ENCODE measurements at places on chromosomes 5 and 9.
A peak's percentile ranks its signal among the peaks of the same experiment; 100 is the strongest.

- DNase-seq, result no peak
These were observed at the start of gene ARSI for GRCh38 chr5:150302301-150303069. Gene ARSI, minus strand, starts transcription at chr5:150302905. Its CDS starts 532 bp downstream, at chr5:150302373.

DNA sequence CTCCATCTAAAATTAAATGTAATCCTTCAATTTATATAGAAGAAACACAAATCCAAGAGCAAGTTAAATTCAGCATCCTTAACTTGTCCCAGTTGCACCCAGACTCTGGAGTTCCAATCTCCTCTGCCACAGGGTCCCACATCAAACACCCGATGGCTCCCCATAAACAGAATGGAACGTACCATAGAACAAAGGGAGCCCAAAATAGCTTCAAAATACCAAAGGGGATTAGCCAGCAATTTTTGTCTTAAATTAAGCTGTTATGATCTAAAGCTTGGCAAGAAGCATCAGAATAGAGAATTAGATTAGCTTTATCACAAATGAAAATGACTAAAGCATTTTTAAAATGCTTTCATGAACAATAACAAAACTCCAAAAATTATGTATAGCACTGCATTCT, 112.8 kb downstream of the FANCC start:
- DNase-seq, result no peak

DNA sequence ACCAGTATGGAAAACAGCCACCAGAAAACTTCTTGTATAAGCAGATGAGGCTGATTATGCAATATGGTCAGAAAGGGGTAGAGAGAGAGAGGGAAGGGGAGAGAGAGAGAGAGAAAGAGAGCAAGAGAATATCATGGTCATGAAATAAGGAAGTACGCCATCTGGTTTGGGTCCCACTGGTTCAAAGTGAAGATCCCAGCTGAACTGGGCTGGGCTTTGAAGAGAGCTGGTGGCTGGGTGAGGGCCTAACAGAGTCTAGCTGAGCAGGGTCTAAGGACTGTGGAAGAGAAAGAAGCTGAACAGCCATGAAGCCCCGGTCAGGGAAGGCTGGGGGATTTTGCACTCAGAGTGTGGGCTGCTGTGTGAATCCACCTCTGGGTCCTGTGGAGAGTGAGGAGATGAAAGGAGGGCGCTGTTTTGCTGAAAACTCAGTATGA, 14.6 kb downstream of the TRIM14 start:
- no peak for DNase-seq

- peak; percentile 53 for DNase-seq
These were observed 1.0 kb upstream of the FBXW11 start for GRCh38 chr5:172007175-172008110.

- DNase-seq, result no peak
These were observed 308.1 kb upstream of the MPDZ start for GRCh38 chr9:13587571-13587970.

- DNase-seq, result no peak
These were observed 133.6 kb upstream of the IER5L start for GRCh38 chr9:129311643-129312042.

DNA sequence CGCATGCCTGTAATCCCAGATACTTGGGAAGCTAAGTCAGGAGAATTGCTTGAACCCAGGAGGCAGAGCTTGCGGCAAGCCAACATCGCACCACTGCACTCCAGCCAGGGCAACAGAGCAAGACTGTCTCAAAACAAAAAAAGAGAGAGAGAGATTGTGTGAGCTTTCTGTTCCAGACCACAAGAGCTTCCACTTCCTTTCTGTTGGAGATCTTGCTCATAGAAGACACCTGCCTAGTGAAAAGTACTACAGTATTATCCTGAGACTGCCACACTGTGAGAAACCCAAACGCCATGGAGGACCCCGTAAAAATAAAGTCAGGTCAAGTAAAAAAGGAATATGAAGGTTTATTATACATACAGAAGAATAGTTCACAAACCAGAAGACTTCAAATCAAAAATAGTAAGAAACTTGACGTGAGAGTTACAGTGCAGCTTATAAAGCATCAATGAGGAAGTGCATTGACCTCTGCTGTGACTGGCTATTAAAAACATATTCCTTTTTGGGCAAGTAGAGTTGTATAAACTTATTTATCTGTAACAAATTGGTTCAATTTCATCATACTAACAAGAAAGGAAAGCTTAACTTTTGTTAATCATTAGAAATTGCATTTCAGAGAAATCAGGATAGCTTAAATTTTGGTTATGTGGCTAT, 4.3 kb upstream of the EMB start:
- peak; percentile 36 for DNase-seq

- DNase-seq, result peak; percentile 70
These were observed 210.6 kb downstream of the AUH start for GRCh38 chr9:91150998-91151717.

DNA sequence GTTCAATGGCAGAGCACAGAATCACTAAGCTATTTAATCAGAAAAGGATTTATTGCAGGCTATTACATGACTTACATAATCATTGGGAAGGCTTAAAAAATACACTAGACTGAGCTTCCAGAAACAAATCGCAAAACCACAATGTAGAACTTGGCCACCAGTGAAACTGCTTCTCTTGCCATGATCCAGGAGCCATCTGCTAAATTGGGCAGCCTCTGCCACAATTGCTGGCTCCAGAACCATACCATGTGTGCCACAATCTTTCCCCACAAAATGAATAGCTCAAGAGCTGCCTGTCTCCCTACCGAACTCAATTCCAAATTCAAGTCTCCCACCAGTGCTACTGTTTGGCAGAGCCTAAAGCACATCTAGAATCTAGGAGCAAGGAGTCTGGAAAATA, 9.8 kb upstream of the ERAP1 start:
- no peak for DNase-seq

- no peak for DNase-seq
These were observed 27.9 kb upstream of the DTWD2 start for GRCh38 chr5:119016125-119016774.

DNA sequence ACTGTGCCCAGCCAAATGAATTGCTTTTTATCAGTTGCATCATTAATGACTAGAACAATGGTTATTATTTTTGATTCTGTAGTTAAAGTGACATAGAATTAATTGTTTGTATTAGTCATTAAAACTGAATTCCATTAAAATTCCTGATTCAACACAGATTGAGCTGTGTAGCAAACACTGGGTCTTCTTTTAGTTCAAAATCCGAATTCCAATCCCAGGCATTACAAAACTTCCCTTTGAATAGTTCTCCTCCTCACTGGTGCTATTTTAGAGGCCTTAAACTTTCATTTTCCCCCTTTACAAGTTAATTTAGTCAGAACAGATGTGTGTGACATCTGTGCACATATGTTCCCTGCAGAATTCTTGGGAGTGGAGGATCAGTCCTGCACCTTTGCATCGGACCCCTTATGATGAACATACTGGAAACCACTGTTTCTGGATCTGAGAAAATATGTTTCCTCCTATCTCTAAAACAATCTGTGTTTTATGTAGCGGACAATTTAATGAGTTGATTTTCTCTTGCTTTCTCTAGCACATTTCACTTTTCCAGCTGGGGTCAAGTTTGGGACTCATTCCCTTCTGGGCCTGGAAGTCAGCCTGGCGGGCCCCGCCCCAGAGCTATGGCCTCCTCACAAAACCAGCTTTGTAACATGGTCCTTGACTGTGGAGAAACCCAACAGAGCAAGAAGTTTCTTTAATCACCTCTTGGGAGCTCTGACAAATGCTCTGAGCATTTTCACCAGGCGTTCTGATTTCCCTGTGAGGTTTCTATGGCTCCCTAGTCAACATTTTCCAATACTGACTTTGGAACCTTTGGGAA, 87.9 kb upstream of the MAMDC2 start:
- no peak for DNase-seq

GRCh38 chr9:127419348-127419747, 4.8 kb upstream of the ZNF79 start:
- DNase-seq, result no peak

DNA sequence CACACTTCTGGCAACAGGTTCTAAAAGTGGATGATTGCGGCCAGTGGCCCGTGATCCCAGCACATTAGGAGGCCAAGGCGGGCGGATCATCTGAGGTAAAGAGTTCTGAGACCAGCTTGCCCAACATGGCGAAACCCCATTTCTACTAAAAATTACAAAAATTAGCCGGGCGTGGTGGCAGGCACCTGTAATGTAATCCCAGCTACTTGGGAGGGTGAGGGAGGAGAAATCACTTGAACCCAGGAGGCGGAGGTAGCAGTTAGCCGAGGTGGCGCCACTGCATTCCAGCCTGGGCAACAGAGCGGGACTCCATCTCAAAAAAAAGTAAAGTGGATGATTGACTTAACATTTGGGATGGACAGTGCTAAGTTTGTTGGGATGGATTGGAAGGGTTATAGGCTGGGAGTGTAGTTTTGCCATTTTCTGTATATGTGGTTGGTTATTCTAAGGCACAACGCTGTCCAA, 3.4 kb downstream of the MATR3 start:
- no peak for DNase-seq

DNA sequence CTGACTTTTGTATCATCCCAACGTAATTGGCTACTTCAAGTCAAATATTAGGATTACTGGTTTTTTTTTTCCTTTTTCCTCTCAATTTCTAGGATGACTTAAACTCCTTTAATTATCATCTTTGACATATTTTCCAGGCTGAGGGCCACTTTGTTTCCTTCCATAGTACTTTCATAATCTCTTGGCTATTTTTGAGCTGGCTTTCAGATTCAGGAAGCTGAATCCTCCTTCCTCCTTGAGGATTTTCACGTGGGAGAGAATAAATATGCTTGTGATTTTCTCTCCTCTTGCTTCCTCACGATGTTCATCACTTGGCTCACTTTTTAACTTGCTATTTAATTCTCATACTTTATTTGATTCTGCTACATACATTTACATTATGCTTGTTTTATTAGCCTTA, 88.1 kb downstream of the ITGA1 start:
- DNase-seq, result no peak

- no peak for DNase-seq
These were observed 60.8 kb downstream of the SEMA4D start for GRCh38 chr9:89436963-89437625.

DNA sequence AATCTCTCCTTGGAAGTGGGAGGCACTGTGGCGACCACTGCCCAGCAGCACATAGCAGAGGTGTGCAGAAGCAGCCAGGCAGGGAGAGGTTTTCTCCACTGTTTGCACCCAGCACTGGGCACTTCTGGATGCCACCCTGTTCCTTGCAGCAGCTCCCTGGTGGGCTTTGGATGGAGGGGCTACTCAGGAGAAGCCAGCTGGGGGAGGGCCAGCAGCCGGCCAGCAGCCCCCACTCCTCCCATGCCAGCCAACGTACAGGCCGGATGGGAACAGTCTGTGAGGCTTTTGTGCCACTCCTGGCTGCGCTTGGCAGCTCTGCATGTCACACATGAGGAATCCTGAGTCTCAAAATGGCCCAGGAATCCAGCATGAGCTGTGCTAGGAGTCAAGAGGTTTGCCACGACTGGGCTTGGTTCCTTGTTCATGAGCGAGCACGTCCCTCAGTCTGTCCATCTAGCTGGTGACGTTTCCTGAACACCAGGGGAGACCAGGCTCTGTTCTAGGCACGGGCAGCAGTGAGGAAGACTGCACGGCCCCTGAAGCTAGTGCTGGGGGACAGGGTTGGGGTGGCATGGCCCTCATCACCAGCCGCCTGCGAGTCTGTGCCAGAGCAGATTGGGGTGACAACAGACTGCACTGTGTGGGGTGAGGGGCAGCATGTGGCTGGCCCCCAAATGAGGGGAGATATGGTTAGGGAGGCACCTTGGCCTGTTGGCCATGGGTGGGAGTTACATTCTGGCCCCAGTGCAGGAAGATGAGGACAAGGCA, 10.1 kb downstream of the PHF2 start:
- no peak for DNase-seq

GRCh38 chr5:116289276-116289675, 204.5 kb downstream of the COMMD10 start:
- no peak for DNase-seq

GRCh38 chr9:112531666-112532282, 45.1 kb downstream of the KIAA1958 start:
- DNase-seq, result no peak

DNA sequence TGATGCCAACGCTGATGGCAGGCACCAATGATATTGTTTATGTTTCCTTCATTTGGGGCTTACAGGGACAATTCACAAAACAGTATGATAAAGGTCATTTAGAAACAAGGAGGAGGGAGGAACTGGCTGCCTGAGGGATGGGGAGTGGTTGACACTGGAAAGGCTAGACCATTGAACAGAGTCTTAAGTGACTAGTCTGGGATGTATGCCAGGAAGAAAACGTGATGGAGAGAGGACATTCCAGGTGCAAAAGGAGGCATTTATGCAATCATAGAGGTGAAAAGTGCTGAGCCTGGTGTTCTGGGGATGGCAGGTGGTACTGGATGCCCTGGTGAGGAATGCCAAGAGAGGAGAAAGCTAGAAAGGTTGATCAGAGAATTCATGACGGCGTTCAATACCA, 153.4 kb downstream of the ZNF462 start:
- no peak for DNase-seq

GRCh38 chr9:135907006-135907430, 328 bp downstream of the CAMSAP1 start:
- DNase-seq, result no peak

DNA sequence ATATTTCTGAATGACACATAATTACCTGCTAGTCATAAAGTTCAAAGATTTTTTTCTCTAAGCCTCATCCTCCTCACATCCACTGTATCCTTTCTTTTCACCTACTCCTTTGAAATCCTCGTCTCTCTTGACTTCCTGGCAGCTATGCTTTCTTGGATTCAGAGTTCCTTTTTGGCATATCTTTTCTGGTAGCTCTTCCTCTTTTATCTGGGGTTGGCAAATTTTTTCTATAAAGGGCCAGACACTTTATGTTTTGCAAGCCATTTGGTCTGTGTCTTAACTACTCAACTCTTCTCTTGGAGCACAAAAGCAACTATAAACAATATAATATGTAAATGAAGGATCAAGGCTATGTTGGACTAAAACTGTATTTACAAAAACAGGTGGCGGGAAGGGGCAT, 197.5 kb downstream of the KIAA0825 start:
- no peak for DNase-seq

DNA sequence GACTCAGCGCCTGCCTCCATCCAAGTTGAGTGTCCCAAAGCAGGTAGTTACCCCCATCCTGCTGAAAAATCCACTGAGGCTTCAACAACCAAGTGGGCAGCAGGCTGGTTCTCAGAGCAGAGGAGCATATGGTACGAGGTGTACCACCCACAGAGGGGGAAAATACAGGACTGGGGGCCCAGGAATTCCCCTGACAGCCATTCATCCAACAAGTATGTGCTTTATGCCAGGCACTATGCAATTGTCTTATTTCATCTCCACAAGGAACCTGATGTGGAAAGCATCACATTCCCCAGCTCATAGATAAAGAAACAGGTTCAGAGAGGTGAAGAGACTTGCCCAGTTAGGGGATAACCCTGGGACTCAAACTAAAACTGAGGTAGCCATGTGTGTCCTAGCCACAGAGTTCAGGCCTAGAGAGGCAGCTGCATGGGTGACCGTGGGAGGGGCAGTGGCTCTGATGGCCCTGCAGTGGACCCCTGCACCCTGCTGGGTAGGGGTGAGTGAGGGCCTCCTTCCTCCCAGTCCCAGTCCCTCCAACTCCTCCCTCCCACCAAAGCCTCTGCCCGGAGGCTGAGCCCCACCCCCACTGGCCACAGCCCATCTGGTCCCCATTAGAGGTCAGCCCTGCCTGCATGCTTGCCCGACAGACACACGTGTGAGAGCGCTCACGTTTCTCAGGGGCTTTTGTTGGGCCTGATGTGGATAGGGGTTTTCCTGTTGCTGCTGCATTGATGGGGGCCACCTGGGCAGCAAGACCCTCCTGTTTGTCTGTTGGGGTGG, 11.5 kb downstream of the PDLIM4 start:
- DNase-seq, result no peak

Measured in OCI-M1 (cell line).